ENCODE measurements at places on chromosomes 3 and 15.

DNA sequence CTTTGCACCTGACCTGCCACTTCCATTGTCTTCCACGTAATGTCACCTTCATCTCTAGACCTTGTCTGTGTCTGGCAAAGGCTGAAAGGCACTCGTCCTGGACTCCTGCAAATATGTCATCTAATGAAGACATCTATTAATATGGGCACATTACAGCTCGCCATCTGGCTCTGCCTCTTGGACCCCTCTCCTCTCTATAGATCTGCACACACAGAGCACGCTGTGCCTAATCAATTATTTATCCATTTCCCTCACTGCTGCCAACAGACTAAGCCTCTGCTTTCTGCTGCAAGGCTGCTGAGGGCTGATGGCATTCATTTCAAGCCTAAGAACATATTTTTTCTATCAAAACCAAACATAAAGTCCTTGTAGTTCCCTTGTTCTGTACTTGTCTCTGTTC is 573.0 kb downstream of the TUSC7 start:
- DNase-seq: no peak

DNA sequence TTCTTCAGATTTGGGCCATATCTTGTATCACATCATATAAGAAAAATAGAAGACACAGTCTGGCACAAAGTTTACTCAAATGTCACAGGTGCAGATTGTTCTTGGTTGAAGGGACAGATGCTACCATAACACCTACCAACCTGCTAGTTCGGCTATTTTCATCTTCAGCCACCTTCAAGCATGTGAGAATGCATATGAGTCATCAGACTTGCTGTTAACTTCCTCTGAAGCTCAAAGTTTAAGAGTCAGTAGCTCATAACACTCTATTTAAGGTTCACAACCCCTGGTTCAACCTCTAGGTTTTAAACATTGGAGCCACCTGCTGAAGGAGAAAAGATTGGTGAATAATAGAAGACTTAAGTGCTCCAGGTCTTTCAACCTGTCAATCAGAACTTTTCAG is 522.8 kb downstream of the NLGN1 start:
- no peak for DNase-seq

- DNase-seq: no peak
Measured at GRCh38 chr3:156630081-156630772, 44.2 kb upstream of the TIPARP start.

DNA sequence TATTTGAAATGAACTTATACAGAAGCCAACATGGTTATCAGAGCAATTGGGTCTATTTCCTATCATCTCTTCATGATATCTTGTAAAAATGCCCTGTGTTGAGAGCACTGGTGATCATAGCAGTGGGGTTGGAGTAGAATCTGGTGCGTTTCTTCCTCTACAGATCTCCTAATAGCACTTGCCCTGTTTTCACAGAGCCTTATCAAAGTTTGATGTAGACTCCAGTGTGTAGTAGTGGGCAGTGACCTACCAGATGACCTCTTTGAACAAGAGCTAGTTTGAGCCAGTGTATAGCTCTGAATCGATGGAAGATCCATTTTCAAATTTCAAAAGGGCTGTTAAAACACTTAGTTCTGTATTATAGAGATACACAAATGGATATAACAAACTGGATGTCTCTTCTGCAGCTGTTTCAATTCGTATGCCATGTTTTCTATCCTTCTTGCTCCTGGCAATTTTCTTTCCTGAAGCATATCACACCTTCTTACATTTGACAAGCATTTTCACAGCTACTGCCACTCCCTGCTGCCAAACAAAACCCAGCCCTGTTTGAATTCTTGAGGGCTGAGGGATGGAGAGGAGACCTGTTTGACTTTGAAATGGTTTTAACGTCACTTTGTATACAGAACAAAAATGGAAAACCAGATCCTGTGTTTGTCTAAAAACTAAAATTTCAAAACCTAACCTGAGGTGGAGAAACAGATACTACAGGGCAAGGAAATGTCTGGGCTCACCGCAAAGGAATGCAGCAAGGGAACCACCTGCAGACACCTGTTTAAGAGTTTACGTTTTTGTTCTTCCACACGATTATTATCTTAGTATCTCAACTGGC is 354.5 kb upstream of the TPRG1 start:
- no peak for DNase-seq

GRCh38 chr15:70267879-70268278 is 170.2 kb upstream of the TLE3 start:
- no peak for DNase-seq

GRCh38 chr3:14691239-14691638 is 16.3 kb downstream of the C3orf20 start:
- no peak for DNase-seq

DNA sequence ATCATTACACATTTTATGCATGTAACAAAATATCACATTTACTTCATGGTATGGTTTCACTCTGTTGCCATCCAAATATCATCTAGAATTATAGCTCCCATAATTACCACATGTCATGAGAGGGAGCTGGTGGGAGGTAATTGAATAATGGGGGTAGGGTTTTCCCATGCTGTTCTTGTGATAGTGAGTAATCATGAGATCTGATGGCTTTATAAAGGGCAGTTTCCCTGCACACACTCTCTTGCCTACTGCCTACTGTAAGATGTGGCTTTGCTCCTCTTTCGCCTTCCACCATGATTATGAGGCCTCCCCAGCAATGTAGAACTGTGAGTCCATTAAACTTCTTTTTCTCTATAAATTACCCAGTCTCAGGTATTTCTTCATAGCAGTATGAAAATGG is 123.4 kb downstream of the SATB1 start:
- DNase-seq: no peak

- no peak for DNase-seq
Measured at GRCh38 chr3:148204131-148204530, 493.6 kb upstream of the AGTR1 start.
